Esophagus squamous epithelium (tissue), 5 donors: ENCODE measurements at places on chromosomes 3 and 15. TPM values are rescaled to one million over a fixed set of nuclear protein-coding genes. Genes with fewer than 3 reads are reported as not detected.

GRCh38 chr15:35783203-35783602 lies 237.2 kb upstream of the DPH6 start:
- no peak for DNase-seq

CLDN18 gene
- total RNA-seq, result 0.38 TPM

GOLGA6L4 gene
- total RNA-seq, result 2.9 TPM

DNA sequence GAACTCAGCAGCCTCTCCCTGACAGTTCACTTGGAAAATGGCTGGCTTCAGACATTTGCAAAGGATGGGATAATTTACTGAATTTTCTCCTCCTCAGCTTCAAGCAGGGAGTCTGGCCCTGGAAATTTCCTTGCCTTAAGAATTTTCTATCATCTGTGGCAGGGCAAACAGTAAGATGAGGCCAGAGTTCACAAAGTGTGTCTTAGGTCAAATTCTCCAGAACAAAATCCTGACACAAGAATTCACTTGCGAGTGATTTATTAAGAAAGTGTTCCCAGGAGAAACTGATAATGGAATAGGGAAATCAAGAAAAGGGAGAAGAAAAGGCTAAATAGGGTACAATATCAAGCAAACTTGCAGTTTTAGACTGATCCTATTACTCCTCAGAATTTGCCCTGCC lies 55.3 kb downstream of the SNTN start:
- DNase-seq, result no peak

GRCh38 chr15:47349179-47349578 lies 368.1 kb upstream of the SEMA6D start:
- no peak for DNase-seq

B3GALNT1 gene
- 5.4 TPM for total RNA-seq

GRCh38 chr3:178525251-178525650 lies 11.0 kb upstream of the KCNMB2 start:
- DNase-seq, result no peak

AADACL2 gene
- total RNA-seq, result 0.47 TPM

GRCh38 chr3:14423197-14423743 lies 20.9 kb downstream of the SLC6A6 start:
- no peak for DNase-seq

APOD gene
- total RNA-seq, result 90.4 TPM

DNA sequence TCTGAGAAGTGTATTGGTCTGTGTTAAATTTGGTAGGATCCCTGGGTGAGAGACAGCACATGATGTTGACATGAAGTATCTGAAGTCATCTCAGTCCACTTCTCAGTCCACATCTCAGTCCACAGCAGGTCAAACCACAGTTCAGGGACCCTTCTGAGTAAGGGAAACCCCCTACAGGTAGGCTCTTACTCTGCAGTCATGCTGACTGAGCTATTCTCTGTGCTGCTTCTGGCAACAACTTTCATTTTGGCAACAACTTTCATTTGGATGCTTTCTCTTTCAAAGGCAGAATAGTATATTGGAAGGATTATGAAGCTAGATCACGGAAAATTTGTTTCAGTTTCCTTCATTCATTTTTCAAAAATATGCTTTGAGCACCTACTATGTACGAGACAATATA lies 178.2 kb upstream of the GOLIM4 start:
- no peak for DNase-seq

IL17RB gene
- 0.66 TPM for total RNA-seq

DNA sequence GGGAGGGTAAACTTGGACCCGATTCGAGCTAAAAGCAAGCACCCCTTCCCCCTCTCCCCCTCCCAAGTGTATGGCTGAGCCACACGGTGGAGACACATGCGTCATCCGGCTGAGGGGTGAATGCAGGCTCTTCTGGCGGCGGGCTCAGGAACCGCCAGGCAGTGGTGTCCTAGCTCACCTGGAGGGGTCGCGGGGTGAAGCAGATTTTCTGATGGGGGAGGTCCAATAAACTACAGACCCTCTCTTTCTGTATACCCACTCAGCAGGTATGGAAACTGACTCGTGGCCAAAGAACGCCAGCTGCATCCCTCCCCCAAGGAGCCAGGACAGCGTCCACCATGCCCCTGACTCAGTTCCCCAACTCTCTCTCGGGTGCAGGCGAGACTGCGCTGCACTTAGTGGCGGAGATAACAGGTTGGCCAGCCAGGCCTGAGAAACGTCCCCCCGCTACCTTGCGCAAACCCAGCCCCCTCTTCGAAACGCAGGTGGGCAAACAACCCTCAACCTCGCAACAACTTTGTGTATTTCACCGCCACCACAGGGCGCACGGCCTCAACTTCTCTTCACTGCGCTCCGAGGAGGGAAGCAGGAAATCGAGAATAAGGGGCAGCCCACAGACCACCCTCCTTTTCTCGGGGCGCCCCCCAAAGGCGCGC lies 1.3 kb downstream of the MAGI1 start:
- no peak for DNase-seq

GRCh38 chr3:54999811-55000210 lies 72.0 kb upstream of the LRTM1 start:
- DNase-seq, result no peak

GRCh38 chr3:151434151-151434890 lies 26.5 kb downstream of the IGSF10 start:
- DNase-seq, result no peak

DNA sequence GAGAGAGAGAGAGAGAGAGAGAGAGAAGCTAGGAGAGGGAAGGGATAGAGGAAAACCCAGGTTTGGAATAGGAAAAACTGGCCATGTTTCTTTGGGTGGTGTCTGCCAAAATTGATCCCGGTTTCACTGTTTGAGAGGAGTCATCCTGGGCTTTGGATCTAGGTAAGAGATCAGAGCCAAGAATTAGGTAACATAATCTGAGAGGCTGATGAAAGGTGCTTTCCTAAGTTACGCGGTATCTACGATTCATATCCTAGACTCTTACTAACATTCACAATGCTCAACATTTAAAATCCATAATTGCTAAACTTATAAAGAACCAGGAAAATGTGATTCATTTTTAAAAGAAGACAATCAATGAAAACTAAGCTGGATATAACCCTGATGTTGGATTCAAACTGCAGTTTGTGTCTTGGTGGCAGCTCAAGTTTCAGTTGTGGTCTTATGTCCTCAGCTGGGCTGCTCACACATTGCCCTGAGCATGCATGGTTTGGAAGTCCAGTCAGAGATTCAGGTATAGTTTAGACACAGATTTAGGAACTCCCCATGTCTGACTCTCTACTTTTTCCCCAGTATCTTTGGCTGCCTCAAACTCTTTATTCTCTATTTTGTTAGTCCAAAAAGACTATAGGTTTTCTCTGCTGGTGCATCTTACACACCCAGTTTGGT lies 42.5 kb upstream of the FMN1 start:
- no peak for DNase-seq
